ENCODE measurements at places on chromosomes 1 and 21.

DNA sequence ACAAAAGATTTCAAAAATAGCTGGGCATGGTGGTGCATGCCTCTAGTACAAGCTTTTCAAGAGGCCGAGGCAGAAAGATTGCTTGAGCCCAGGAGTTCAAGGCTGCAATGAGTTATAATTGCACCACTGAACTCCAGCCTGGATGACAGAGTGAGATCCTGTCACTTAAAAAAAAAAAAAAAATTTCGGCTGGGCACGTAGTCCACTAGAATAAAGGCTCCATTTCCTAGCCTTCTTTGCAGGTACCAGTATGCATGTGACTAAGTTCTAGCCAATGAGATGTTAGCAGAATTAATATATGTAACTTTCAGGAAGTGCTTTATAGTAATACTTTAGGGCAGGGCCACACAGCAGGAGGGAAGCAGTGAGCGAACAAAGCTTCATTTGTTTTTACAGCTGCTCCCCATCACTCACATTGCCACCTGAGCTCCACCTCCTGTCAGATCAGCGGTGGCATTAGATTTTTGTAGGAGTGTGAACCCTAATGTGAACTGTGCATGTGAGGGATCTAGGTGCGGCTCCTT, 28.8 kb upstream of the SYDE2 start:
- DNase-seq, result no peak

DNA sequence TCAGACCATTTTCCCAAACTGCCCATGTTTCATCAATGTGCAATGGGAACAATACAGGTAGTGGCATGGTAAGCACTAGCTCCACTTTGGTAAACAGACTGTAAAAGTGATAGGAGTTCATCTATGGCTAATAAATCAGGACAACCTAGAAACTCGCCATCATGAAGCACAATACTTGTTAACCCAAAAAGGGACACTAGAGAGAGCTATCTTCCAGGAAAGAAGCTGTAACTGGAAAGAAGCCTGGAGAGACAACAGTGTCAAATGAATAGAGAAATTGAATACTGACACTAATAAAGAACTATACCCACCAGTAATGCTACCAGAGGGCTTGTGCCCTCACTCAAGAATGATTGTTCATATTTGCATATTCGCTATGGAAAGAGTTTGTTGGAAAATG, 164.7 kb upstream of the RGS18 start:
- no peak for DNase-seq

- DNase-seq, result peak; percentile 16
Observed at GRCh38 chr1:52552505-52553361, at the start of gene TUT4. Gene TUT4, minus strand, starts transcription at chr1:52553092. Its CDS starts 26,812 bp downstream, at chr1:52526280.

DNA sequence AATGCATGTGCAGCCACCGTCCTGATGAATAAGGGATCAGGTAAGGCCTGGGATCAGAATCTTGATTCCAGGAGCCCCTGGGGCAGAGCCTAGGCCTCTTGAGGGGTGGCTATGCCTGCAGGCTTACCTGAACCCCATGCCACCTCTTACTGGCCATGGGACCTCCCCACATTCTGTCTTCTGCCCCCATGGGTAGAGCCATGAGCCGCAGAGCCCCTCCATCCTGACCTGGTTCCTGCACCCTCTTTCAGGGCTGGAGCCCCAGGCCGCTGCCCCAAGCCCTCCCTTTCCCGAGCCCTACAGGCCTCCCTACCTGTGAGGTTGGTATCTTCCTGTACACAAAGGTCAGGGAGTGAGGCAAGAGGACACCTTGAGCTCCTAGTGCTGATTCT, 120.8 kb downstream of the DMRTB1 start:
- no peak for DNase-seq

- no peak for DNase-seq
Observed at GRCh38 chr1:218395916-218396315, 50.8 kb downstream of the TGFB2 start.

DNA sequence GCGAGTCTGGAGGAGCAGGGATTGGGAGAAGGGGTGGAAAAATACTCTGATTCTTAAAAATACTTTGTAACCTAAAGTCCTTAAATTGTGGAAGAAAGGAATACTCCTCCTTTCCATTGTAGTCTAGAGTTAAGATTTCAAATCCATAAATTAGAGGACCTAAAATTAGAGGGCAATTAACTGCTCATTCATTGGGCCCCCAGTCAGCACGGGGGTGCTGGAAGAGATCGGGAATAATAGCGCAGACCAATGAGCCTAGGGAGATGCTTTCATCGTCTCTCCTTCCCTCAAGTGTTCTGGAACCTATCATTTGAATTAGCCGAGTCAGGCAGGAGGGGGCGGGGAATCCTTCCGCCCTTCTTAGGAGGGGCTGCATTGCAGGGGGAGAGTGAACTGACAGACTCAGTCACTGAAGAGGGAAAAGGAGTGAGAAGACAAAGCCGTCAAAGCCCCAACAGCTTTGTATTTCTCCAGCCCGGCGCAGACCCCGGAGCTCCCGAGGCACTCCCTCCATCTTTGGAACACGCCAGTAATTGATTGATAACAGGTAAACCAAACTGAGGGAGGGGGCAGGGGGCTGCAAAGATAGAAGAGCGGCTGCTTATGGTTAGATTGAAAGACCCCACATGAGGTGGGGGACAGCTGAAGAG, at the start of gene MLLT11:
TSS of gene MLLT11 (plus strand) at position 391 of the 650 bp plus-strand sequence. CDS start 6,828 bp downstream, outside the sequence.
- no peak for DNase-seq

GRCh38 chr1:167629681-167630567, at the start of gene RCSD1:
Gene RCSD1, plus strand, starts transcription at chr1:167630232. Its CDS starts 192 bp downstream, at chr1:167630424.
- peak; percentile 48 for DNase-seq

DNA sequence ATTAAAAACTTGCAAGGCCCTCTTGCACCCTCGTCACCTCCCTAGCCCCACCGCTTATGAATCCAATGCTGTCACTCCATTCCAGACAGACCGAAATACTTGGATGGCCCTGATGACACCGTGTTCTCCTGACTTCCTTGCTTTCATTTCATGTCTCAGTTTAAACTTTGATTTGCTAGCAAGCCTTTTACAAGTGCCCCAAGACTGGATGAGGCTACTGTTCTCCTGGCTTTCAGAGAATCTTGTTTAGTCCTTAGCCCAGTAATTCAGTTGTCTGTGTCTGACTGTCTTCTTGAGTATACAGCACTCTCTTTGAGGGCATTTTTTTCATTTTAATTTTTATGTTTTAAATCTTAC, 824 bp upstream of the IFI44L start:
- DNase-seq, result no peak

GRCh38 chr1:180397175-180397574, 105.2 kb downstream of the ACBD6 start:
- DNase-seq, result no peak

- DNase-seq, result peak; percentile 94
Observed at GRCh38 chr1:22131875-22132486, 10.9 kb downstream of the WNT4 start.

DNA sequence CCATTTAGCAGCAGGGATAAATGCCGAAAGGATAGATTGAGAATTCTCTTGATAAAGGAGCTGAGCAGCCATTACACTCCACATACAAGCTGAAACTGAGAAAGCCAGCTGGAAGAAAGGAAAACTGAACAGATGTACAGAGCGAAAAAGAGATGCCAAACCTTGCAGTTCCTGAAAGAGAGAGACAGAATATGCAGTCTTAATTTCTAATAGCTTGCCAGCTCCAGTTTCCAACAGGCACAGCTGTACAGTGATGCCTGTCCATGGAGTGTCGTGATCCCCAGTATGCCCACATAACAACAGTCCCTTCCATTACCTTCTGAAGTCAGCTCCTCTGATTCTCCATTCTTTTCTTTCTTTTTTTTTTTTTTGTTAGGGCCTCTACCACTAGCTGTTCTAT, 22.7 kb downstream of the ABL2 start:
- no peak for DNase-seq

- peak; percentile 30 for DNase-seq
Observed at GRCh38 chr1:101235696-101236515, 913 bp upstream of the S1PR1 start.

DNA sequence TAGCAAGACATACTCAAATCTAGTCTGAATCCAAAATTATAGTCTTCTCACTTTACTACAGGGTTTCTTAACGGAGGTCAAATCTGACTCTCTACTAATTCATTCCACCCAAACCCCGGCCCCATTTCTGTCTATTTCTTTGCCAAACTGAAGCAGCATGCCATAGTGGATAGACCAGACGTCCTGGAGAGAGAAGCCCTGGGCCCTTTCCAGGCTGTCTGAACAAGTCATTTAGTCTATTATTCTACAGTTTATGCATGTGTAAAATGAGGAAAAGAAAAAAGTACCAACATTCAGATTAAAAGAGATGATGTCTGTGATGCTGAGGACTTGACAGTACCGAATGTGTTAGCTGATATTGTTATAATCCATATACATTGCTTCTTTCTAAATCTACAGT, 95.0 kb downstream of the GDAP2 start:
- no peak for DNase-seq

DNA sequence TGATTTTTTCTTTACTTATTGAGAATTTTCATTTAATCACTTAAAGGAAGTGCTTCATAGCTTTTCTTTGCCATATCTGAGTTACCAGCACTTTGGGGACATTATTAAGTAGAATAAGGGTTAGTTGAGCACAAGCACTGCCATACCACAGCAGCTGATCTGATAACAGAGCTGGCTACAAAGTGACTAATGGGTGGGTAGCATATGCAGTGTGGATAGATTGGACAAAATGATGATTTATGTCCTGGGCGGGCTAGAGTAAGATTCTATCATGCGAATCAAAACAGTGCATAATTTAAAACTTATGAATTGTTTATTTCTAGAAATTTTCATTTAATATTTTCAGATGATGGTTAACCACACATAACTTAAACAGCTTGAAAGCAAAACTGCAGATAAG, 102.2 kb upstream of the SNX7 start:
- DNase-seq, result no peak

DNA sequence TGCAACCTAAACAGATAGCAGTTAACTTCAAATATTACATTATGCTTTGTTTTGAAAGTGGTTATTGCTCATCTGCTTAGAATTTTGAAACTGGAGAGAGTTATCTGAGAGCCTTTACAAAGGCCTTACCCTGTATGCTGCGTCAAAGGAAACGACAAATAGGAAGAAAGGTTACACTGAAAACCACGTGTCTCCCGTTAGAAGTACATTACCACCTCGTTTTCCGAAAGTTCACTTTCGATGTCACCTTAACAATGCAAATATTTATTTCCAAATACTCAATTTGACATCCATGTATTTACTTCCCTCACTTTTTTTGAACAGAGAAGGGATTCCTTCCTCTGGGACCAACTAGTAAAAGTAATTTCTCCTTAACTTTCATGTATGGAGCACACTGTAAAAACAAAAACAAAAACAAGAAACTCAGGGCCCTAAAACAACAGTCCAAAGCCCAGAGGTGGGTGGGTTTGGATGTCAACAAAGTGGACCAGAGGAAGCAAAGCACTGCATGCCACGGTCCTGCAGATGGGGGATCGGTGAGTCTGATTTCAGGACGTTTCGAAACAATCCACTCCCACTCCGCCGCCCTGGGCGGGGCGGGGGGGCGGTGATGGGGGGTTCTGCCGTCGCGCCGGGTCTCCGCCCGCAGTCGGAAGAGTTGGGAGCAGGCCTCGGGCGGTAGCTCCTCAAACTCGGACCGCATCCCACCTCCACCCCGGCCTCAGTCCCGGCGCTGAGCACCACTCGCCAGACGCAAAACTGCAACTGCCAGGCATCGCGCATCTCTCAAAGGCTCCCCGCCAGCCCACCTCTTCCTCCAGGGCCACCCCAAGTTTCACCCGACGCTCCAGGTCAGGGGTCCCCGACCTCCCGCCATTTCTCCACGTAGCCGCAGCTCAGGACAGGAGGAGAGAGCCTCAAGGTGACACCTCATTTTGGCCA, 841 bp downstream of the ADSS2 start:
- peak; percentile 10 for DNase-seq

DNA sequence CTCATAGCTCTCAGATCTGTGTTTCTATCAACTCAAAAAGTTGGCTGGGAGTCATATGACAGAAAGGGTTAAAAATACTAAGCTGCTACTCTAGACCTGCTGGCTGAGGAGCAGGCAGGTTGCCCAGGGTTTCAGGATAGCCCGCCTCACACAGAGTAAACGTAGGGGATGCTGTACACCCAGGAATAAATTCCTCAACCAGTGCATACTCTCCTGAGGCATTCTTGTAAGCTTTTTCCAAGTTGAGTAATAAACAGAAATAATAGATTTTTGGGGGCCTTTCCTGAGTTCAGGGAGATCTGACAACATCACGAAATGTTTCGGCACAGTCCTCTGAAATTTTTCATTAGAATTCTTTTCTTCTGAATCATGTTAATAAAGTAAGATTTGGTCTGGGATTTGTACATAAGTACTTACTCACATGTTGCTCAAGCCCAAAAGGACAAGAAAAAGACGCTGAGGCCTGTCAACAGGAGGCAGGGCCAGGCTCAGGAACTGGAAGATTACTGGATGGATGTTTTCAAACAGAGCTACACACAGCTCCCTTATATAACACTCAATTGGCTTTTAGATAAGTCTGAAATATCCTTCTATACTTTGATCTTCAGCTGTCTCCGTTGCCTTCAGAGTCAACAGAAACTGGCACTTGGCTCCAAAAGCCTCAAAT, 41.0 kb downstream of the TGFBR3 start:
- no peak for DNase-seq

- no peak for DNase-seq
Observed at GRCh38 chr21:17660452-17660851, 47.8 kb upstream of the BTG3 start.

GRCh38 chr1:12012560-12013316, 6.6 kb upstream of the MIIP start:
- DNase-seq, result no peak

DNA sequence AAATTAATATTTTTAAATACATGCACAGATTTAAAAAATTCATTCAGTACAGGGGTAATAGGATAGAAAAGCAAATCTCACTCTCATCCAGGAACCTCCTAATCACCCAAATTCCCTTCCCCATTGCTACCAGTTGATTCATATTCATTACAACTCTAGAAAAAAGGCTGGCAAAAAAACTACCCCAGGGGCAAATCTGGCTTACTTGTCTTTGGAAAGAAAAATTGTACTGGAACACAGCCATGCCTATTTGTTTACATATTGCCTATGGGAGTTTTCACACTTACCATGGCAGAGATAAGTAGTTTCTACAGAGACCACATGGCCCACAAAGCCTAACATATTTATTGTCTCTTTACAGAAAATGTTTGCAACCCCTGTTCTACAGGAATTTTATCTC, 8.9 kb upstream of the RBM34 start:
- DNase-seq, result no peak

- DNase-seq, result no peak
Observed at GRCh38 chr1:175536921-175537320, 206.5 kb downstream of the TNR start.

- DNase-seq, result no peak
Observed at GRCh38 chr1:234955107-234955731, 173.4 kb downstream of the TOMM20 start.
